AG10803 (cell line): ENCODE measurements at places on chromosomes 2 and 18.
A peak's percentile ranks its signal among the peaks of the same experiment; 100 is the strongest.

DNA sequence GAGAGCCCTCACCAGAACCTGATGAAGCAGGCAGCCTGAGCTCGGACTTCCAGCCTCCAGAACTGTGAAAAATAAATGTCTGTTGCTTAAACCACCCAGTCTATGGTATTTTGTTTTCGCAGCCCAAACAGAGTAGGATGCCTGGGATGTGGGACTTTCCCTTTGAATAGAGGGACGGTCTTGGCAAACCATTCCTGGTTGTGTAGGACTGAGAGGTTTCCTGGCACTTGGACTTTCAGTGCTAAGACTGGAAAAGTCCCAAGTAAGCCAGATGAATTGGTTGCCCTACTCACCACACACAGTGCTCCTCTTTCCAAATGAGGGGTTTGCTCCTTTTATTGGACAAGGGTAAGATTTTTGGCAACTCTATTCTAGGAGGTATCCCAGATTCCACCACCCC is 46.8 kb upstream of the ACMSD start:
- no peak for DNase-seq

DNA sequence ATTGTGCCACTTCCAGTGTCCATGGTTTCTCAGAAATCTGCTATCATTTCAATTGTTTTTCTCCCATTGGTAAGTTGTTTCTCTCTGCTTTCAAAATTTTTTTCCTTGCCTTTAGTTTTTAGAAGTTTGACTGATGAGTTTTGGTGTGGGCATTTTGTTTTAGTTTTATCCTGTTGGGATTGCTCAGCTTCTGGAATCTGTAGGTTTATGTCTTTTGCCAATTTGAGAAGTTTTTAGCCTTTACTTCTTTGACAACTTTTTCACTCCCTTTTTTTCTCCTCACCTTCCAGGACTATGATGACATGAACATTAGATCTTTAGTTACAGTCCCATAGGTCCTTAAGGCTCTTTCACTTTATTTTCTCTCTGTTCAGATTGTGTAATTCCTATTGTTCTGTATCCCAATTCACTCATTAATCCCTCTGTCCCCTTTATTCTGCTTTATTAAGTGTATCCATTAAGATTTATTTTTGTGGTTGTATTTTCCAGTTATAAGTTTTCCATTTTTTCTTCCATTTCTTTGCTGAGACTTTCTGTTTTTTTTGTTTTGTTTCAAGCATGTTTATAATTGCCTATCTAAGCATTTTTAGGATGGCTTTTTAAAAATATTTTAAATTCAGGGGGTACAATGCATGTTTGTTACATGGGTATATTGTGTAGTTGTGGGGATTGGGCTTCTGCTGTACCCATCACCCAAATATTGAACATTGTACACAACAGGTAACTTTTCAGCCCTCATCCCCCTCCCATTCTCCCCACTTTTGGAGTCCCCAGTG is 17.9 kb downstream of the MFSD6 start:
- no peak for DNase-seq

- no peak for DNase-seq
Observed at GRCh38 chr2:42767080-42767898, 3.4 kb upstream of the OXER1 start.

GRCh38 chr2:85892216-85892944 is 3.6 kb upstream of the ST3GAL5 start:
- DNase-seq, result no peak

DNA sequence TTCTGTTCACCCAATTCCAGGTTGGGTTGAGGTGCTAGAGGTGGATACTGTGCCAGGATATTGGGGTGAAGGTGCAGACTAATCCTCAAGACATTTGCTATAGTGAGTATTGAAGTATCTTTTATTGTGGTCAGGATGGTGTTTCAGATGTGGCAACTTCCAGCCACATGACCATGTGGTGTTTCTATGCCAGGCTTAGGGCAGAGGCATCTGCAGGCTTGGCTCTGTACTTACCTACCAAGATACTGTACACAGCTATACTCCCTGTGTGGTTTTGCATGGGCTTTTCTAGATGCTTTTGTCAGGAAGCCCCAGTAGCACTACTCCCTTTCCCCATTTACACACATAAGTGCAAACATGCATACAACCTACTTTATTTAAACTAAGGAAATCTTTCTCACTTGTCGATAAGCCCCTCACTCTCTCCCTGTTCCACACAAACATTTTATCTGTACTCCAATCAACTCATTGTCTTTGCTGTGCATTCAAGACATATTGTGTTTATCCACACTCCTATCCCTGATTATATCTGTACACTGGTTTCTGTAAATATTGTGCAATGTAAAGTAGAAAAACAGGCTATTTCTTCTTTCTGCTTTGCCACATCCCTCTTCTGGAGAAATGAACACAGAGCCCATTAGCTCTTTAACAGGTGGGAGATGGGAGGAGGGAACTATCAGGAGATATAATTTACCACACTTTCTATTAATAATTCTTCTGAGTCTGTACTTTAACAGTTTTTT is 12.3 kb downstream of the ARL6IP6 start:
- DNase-seq, result peak; percentile 39

DNA sequence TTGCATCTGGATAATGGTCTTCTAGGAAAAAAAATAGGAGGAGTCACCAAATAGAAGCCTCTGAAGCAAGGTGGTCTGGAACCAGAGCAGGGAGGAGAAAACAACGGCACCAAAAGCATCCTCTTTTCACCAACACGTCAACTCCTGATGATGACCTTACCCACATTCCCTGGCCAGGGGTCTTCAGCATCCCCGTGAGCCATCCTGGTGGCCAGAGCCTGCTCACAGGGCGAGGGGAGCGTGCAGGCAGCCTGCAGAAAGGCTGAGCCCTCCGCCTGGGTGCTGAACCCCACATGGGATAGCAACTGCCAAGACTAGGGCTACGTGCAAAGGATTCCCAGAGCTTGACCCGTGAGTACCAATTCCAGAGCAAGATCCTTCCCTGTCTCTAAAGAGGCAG is 191.0 kb downstream of the NDUFA10 start:
- no peak for DNase-seq

DNA sequence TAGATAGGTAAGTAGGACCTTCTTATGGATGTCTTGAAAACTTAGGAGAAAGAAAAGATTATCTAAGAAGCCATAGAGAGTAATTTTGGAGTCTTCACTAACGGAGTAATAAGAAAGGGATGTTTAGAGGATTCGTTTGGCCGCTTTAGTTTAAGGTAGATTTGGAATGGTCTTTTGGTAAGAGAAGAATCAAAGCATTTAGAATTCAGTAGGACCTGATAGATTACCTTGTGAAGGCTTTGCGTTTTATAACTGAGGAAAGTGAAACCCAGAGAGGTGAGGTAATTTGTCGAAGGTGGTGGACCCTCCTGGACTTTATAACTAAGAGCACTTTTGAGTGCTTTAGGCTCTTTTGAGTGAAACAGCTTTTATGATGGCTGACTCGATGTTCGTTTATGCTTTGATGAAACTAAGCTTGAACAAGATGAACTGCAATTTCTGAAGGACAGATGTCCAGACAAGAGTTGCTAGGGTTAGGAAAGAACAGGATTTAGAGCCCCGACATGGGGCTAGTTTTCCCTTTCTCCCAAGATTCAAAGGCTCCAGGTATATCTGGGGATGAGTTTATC is 1.3 kb downstream of the MYL12B start:
- DNase-seq, result no peak

DNA sequence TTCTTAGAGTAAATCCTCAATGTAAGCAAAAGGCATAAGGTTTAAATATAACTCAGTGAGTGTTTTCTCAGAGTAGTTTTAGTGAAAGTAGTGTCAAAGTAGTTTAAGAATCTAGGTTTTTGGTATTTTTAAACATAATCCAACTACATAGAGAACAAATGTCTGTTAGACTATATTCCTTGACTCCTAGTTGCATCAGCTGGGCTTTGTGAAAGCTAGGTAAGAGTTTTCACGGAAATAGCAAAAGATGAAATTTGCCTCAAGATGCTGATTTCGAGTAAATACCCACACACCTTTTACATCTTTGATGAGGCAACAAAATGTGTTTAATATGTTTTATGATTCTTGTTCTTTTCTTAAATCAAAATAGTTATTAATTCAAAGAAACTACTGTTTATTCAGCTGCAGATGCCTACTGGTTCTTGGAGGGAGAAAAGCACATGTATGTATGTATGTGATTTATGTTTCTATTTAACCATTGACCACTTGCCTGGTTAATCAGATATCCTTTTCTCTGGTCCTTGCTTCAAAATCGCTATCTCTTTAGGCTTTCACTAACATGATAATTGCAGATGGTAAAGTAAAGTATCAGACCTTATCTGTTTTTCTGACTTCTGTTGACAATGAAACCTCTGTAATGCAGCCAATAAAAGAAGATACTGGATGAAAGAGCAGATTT is 117.4 kb upstream of the NOSTRIN start:
- no peak for DNase-seq

GRCh38 chr2:98935111-98935770 is 784 bp downstream of the CRACDL start:
- DNase-seq, result no peak

DNA sequence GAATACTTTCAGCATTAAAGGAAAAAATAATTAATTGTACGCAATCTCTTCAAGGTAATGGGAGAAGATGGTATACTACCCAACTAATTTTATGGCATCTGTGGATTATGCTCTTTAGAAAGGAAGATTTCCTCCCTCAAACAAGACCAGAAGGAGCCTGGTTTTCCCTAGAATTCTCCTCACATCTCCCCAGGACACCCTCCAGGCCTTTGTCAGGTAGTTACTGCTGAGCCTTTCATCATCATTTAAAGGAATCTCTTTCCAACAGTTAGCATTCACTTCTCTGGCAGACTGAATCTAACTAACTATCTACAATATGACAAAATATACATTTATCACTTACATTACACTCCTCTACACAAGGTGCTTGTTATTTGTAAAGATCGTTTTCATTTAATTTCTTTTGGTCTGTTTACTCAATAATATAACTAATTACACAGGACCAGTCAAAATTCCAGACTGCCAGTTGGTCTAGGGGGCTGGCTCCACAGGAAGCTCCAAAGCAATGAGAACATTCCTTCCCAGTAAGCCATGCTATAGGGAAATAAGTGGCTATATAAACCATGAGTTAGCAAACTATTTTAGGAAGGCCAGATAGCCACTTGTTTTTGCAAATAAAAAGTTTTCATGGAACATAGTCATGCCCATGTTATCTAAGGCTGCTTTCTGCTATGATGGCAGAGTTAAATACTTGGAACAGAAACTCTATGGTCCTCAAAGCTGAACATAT is 19.1 kb downstream of the ZNF24 start:
- DNase-seq, result no peak

- no peak for DNase-seq
Observed at GRCh38 chr2:98487806-98488189, 43.1 kb downstream of the INPP4A start.

DNA sequence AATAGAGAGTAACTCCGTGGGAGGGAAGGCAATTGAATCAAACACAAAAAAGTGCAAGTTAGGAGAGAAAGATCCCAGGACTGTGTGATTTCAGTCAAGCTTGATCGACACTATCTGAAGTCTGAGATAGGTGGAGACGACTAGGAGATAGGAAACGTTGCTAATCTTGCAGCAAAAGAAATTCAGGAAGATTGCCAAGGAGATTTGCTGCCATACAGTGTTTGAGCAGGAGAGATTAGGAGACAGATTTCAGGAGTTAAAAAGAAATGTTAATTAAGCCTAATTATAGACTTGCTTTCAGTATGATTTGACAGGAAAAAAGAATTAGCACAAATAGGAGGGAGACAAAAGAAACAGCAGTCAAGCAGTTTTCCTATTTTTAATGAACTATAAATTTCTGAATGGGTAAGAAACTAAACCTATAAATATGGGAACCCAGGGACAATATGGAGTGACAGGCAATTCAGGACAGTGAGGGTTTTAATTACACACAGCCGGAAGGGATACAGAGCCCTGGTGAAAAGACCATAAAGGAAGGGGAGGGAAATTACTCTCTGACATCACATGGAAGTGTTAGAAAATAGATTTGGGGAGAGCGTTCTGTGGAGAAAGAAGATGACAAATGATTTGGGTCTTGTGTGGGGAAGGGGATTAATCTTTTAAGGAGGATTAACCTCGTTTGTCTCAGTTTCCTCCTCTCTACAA is 72.6 kb downstream of the SUCLG1 start:
- no peak for DNase-seq

DNA sequence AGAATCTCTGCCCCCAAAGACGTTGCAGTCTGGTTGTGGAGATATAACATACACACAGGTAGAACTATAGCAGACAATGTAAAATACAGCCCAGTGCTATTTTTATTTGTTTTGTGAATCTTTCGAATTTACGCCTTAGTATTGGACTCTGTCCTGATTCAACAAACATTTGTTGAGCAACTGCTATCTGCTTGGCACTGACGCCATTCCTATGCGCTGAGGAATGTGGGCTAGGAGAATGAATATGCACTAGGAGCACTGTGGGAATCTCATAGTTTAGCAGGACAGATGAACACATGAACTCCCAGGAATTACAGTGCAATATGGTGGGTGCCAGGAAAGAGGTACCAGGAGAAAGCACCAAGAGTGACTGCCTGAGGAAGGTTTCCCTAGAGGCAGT is 181.7 kb upstream of the SIX3 start:
- DNase-seq, result no peak

DNA sequence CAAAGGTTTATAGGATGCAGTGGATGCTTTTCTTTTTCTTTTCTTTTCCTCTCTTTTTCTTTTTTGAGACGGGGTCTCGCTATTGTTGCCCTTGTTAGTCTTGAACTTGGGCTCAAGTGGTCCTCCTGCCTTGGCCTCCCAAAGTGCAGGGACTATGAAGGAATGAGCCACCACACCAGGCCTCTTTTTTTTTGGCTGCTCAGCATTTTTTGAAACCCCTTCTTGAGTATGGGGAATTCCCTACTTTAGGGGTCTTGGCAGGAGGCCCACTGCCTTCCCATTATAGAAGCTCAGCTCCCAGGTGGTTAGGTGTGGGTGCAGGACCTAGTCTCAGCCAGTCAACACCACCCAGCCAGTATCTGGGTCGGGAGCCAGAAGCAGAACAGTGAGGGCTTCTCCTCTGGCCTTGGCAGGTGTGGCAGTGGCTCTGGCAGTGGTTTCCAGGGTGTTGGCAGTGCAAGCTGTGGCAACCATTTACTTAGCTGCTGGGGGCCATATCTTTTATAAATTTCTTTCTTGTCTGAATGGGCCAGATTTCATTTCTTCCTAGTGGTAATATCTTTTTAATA is 51.4 kb upstream of the ACYP2 start:
- DNase-seq, result no peak

- DNase-seq, result no peak
Observed at GRCh38 chr2:200477667-200478131, 32.2 kb downstream of the KCTD18 start.

DNA sequence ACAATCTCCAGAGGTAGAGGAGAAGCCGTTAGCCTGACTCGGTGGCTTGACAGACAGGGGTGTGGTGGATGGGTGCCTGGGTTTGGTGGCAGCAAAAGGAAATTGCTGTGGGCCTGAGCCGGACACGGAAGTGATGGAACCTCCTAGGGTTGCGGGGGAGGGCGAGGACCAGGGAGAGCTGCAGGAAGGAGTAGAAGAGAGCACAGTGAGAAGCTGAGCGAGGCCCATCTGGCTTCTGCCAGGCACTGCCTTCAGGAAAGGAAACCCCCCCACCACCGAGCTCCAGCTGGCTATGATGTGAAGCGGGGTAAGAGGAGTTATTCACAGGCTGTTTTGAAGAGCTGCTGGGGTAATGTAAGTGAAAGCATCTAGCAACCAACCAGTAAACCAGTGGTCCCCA is 134.6 kb downstream of the TSN start:
- DNase-seq, result no peak

- DNase-seq, result peak; percentile 96
Observed at GRCh38 chr18:48996901-48997463, 46.2 kb upstream of the SMAD7 start.
